ENCODE measurements at places on chromosomes 2 and 18. TPM values are rescaled to one million over a fixed set of nuclear protein-coding genes. Genes with fewer than 3 reads are reported as not detected.

IL37 gene
- not detected for total RNA-seq

TXNDC2 gene
- 0.33 TPM for total RNA-seq

SEMA4F gene
- total RNA-seq: 5.4 TPM

ALPG gene
- not detected for total RNA-seq

SEPTIN10 gene
- 167 TPM for total RNA-seq

HOXD9 gene
- total RNA-seq: 0.98 TPM

MEP1B gene
- total RNA-seq: not detected

CYB5A gene
- 82.3 TPM for total RNA-seq

EPB41L3 gene
- 39.6 TPM for total RNA-seq

WNT10A gene
- not detected for total RNA-seq

MAP3K20 gene
- total RNA-seq: 335 TPM

SLC23A3 gene
- total RNA-seq: 0.42 TPM

CROCC2 gene
- not detected for total RNA-seq

NT5DC4 gene
- total RNA-seq: not detected

ZAP70 gene
- total RNA-seq: 3.5 TPM

IL36RN gene
- not detected for total RNA-seq

ST6GAL2 gene
- 10.9 TPM for total RNA-seq

SGO2 gene
- 1.9 TPM for total RNA-seq

RSAD2 gene
- 3.7 TPM for total RNA-seq

TXNL4A gene
- total RNA-seq: 21.6 TPM

INHA gene
- total RNA-seq: not detected
